HS-5 (cell line): ENCODE measurements at places on chromosomes 13 and 19.

DNA sequence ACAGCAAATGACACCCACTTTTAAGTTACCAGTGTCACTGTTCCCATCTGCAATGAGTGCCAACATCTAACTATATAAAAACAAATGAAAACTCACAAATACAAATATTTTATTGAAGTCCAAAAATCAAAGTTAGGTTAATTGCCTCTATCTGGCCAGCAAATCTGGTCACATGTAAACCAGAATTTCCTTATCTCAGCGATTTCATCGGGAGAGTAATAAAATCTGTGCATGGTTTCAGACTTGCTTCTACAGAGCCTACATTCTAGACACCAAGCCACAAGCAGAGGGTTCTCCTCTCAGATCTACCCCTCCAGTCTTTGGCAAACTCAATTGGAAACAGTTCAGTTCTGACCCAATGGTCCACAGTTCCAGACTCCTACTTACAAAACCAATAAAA lies 189.6 kb downstream of the ABCC4 start:
- no peak for DNase-seq

GRCh38 chr13:97429681-97430081 lies 4.3 kb upstream of the RAP2A start:
- DNase-seq, result no peak

- DNase-seq, result no peak
Observed at GRCh38 chr13:112900691-112901091, 68.3 kb upstream of the MCF2L start.

DNA sequence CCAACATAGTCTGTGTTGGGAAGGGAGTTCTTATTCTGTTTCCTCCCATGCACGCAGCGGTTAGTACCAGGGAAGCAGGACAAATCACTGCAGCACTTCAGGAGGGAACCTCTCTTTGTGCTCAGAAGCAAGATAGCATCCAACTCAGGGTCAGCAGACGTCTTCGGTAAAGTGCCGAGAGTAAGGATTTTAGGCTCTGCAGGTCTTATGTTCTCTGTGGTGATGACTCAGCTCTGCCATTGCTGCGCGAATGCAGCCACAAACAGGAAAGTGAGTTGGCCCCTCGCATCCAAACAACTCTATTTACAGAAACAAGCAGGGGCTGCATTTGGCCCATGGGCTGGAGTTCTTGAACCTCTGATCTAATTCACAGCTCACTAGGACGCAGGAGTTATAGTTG lies 122.1 kb upstream of the SPATA13 start:
- DNase-seq, result no peak

- DNase-seq, result no peak
Observed at GRCh38 chr19:1232652-1233072, 5.1 kb downstream of the CBARP start.

DNA sequence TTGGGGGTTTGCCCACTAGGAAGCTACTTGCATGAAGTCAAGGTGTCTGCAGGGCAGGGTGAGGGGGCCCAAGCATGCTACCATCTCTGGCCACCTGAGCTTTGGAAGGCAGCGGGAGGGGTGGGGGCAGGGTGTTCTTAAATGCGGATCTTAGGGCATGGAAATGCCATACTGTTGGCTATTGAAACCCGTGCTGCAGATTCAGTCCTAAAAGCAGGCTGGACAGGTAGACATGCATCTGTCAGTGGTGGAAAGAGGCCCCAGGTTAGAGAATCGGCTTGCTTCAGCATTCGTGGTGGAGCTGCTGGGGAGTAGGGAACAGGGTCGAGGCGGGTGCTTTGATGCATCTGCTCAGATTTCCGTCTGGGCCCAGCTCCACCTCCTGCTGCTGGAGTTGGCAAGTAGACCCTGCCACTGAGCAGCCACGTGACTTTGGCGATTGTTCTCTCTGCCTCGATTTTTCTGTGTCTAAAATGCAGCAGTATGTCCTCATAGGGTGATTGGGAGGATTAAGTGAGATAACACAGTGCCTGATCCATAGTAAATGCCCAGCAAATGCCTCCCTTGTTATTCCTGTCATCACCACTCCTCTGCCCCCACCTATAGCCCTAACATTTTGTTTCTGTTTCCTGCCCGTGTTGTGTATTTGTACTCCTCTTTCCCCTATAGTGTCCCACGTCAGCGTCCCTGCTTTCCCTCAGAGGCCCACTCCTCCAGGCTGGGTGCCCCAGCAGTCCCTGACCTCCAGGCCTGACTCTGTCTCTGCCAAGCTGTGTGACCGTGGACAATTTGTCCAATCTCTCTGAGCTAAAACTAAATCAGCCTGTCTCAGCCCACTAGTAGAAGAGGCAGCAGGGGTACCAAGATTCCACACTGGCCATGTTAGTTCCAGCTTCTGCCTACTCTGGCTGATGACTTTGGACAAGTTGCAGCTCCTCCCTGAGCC lies 5.8 kb downstream of the PPP1R37 start:
- DNase-seq, result no peak

GRCh38 chr13:46982856-46983582 lies 86.2 kb upstream of the HTR2A start:
- DNase-seq, result no peak

DNA sequence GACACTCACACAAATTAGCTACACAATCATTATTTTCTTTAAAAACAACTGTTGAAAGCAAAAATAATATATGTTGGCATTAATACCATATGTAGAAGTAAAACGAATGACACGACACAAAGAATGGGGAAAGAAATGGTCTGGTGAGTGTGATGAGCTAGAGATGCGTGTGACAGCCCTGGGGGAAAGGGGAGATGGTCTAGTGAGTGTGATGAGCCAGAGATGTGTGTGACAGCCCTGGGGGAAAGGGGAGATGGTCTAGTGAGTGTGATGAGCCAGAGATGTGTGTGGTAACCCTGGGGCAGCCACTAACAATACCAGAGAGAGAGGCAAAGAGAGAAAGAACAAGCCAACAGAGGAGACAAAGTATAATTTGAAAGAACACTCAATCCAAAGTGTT lies 22.3 kb upstream of the LAMP1 start:
- DNase-seq, result no peak

GRCh38 chr19:862581-863314 lies 3.3 kb downstream of the CFD start:
- DNase-seq, result no peak

DNA sequence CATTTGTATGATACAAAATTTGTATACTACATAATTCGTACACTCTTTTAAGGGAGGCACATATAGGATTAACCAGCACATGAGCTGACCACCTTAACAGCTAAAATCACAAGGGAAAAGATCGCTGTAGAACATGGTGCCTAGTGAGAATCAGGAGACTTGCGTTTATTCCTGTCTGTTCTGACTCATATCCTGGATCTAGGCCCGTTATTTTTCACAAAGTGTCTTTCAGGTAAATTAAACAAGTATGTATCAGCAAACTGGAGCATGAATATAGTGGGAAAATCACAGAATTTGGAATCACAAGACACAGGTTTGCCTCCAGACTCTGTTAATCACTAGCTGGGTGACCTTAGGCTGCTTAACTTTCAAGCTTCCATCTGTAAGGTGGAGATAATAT lies 47.5 kb upstream of the ESD start:
- no peak for DNase-seq

GRCh38 chr19:42021185-42021584 lies 27.2 kb upstream of the ATP1A3 start:
- DNase-seq, result no peak

DNA sequence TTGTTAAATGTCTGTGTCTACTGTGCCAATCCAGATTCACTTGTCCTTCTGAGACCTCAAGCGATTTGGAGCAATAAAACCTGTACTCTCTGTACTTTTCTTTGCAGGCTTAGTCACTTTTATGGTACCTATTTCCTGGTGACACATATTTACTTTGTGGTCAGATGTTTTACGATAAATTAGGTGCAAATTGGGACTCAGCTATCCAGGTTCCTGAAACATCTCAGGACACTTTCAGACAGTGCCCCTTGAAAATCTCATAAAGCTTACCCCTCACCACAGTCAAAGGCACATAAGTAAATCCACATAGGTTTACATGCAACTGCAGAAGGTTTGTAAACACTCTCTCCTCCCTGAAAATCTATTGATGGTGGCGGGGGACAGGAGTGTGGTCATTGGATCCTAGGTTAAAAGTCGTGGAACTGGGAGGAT lies 438.8 kb downstream of the EFNB2 start:
- no peak for DNase-seq

DNA sequence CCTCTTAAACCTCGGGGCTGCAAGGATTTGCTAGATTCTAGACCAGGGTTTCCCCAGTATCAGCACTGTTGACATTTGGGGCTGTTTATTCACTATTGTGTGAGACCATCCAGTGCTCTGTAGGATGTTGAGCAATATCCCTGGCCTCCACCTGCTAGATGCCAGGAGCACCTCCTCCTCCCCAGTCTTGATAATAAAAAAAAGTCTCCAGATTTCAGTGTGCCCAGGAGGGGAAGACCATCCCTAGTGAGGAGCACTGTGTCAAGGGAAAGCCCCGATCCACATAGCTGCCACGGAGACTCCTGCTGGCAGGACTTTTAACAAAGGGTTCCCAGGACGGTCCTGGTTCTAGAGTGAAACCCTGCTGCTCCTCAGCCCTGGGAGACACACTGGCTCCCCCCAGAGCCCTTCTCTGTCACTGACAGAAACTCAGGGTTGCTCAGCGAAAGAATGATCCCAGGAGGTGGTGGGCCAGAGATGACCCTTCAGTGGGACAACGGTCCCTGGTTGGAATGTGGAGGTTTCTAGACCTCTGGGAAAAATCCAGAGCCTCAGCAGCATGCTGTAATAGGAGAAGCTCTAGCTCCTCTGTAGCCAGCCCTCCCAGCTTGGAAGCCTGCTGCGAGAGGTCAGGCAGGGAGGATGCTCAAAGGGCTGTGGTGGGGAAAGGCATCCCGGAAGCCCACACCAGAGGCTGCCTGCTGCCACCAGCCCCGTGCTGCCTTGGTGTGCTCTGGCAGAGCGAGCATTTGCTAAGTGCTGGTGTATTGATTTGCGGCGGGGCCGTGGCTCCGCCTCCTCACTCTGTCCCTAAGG lies 20.3 kb downstream of the LYL1 start:
- no peak for DNase-seq

- DNase-seq, result no peak
Observed at GRCh38 chr13:90838317-90838960, 509.0 kb upstream of the MIR17HG start.

DNA sequence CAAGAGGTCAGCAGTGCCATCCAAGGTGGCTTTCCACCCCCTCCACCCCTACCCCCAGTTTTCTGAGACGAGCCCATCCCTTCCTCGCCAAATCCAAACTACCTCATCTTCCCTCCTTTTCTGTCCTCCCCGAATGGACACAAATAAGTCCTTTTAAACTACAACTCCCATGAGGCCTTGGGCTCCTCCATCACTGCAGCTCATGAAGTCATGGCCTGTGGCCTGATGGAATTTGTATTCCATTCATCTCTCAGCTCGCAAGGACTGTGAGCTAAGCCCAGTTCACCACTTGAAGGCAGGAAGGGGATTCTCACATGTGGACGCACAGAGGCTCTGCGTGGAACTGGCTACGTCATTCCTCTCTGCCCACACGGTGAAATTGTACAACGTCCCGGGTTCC lies 12.5 kb downstream of the PTPRH start:
- no peak for DNase-seq

- no peak for DNase-seq
Observed at GRCh38 chr19:35484252-35485036, 5.8 kb downstream of the KRTDAP start.

GRCh38 chr13:49604570-49604969 lies 19.2 kb upstream of the RCBTB1 start:
- DNase-seq, result no peak

- no peak for DNase-seq
Observed at GRCh38 chr13:95226932-95227695, 74.1 kb downstream of the ABCC4 start.

DNA sequence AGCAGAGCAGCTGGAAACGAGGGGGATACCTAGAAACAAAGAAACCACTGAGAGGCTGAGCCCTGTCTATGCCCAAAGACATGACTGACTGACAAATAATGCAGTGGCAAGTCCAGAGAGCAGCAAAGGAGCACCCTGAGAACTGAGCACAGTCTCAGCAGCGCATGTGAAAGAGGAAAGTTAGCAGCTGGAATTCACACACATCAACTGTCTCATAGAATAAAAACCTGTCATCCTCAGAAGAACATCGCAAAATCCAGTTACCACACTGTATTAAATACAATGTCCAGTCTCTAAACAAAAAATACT lies 24.1 kb upstream of the DLEU7 start:
- DNase-seq, result no peak

DNA sequence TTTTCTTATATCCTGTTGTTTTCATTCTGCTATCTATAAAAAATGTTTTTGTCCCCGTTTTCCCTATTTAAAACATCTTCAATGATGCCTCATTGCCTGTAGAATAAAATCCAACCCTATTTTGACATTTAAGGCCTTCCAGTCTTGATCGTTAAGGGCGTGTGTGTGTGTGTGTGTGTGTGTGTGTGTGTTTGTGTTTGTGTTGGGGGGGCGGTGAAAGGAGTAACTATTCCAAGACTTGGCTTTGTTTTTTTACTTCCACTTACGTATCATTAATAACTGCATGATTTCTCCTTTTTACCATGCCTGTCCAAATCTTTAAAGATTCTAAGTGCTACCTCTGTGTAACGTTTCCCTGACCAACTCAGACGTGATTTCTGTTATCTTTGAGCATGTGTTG lies 784 bp downstream of the PIBF1 start:
- DNase-seq, result no peak

DNA sequence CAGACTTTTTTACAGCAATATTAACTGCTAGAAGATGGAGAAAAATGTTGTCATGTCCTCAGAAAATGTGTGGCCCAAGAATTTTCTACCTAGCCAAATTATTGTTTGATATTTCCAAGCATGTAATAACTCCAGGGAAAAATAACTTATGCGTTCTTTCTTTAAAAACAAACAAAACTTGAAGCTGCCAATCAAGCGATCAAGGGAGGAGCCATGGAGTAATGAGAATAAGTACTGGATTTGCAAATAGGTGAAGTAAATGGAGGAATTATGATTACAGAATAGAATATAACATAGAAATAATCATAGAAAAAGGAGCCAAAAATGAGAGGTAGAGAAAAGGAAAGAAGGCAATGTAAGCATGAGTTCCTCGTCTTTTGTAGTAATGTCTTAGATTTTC lies 225.3 kb downstream of the DLEU7 start:
- DNase-seq, result no peak

GRCh38 chr13:48902368-48902767 lies 73.3 kb upstream of the FNDC3A start:
- no peak for DNase-seq

GRCh38 chr13:56865416-56865815 lies 275.3 kb upstream of the PRR20A start:
- DNase-seq, result no peak

DNA sequence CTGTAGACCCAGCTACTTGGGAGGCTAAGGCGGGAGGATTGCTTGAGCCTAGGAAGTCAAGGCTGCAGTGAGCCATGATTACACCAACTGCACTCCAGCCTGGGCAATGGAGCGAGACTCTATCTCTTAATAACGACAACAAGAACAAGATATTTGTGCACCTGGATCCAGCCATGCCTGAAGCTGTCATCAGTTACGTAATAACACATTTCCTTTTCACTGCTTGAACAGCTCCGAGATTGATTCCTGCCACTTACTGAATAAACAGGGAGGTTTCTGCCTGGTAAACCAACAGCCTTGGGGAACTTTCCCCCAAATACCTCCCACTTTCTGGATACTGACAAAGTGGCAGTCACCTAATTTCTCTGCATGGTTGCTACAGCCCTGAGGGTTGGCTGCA lies 5.4 kb downstream of the KANK2 start:
- DNase-seq, result no peak
